ENCODE measurements at places on chromosomes 4 and X.

GRCh38 chrX:13380211-13380610, 60.4 kb upstream of the ATXN3L start:
- no peak for DNase-seq

DNA sequence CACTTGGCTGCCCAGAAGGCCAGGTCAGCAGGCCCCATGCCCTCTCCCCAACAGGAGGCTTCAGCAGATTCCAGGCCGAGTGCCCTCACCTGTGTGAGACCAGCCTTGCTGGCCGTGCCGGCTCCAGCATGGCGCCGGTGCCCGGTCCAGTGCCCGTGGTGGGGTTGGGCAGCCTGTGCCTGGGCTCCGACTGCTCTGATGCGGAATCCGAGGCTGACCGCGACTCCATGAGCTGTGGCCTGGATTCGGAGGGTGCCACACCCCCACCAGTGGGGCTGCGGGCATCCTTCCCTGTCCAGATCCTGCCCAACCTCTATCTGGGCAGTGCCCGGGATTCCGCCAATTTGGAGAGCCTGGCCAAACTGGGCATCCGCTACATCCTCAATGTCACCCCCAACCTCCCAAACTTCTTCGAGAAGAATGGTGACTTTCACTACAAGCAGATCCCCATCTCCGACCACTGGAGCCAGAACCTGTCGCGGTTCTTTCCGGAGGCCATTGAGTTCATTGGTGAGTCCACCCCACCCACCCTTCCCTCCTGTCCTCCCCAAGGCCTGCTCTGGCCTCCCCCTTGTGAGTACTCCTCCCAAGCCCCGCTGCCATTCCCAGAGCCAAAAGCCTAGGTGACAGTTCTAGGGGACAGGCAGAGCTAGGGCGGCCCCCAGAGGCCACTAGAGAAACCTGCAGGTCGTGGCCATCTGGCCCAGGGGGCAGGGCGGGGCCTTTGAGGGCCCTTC, 2.3 kb downstream of the DUSP9 start:
- peak; percentile 17 for DNase-seq

GRCh38 chr4:5098176-5098575, 46.9 kb downstream of the STK32B start:
- no peak for DNase-seq

GRCh38 chr4:146165840-146166239, 9.7 kb upstream of the LSM6 start:
- no peak for DNase-seq

GRCh38 chr4:82525307-82525911, 36.4 kb downstream of the TMEM150C start:
- no peak for DNase-seq

GRCh38 chrX:109936114-109936513, 66.8 kb upstream of the TMEM164 start:
- DNase-seq = no peak

Data from activated T-cell treated with anti-CD3 and anti-CD28 coated beads for 1 hour (primary cell).